ENCODE measurements at places on chromosomes 13 and 19.

- DNase-seq = no peak
These were observed 117.1 kb upstream of the TSC22D1 start for GRCh38 chr13:44693156-44693764.

- DNase-seq = no peak
These were observed 7.7 kb downstream of the DZIP1 start for GRCh38 chr13:95636853-95637252.

GRCh38 chr13:21973437-21974125 is 302.7 kb downstream of the FGF9 start:
- DNase-seq = no peak

DNA sequence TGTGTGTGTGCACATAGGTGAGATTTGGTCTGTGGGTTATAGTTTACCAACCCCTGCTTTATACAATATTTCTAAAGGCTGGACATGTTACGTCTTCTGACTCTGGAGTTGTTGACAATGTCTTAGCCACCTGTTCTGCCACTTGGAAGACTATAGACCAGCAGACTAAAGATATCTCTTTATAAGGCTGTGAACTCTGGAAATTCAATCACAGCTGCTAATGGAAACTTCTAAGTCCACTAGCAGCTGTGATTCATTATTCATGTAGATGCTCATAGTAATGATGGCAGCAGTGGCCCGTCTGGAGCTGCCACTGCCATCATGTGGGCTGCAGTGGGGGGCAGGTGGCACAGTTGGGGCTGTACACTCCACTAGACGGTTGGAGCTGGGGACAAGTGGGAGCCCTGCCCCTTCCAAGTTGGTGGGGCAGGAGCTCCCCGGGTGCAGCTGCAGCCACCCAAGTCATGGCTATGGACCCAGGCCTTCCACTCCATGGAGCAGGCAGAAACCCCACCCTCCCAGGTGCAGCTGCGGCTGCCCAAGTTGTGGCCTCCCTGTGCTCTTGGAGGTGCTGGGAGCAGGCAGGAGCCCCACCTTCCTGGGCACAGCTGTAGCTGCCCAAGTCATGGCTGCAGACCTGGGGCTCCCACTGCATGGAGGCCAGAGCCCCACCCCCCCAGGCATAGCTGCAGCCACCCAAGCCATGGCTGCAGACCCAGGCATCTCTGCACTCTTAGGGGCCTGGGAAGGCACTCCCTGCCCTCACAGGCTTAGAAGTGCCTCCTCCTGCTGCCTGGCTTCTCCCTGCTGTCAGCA is 8.8 kb downstream of the IGFL4 start:
- DNase-seq = no peak

- no peak for DNase-seq
These were observed 11.3 kb upstream of the PLA2G4C start for GRCh38 chr19:48121909-48122371.

- DNase-seq = no peak
These were observed 35.1 kb downstream of the ELF1 start for GRCh38 chr13:40983725-40984667.

DNA sequence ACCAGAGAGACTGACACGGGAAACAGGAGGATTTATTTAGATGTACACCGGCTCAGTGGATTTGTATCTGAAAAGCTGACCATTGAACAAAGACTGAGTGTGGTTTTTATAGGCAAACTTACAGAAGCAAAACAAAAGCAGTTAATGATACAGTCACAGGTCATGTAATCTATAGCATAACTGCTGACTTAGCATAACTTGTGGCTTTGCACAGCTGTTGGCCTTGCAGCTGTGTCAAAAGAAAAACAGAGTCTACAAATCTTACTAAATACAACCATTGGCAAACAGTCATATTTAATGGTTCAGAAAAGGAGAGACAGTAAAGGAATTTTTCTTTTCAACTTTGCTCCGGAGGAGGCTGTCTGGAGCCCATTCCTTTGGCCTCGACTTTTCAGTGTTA is 2.3 kb upstream of the ILF3 start:
- DNase-seq = no peak

DNA sequence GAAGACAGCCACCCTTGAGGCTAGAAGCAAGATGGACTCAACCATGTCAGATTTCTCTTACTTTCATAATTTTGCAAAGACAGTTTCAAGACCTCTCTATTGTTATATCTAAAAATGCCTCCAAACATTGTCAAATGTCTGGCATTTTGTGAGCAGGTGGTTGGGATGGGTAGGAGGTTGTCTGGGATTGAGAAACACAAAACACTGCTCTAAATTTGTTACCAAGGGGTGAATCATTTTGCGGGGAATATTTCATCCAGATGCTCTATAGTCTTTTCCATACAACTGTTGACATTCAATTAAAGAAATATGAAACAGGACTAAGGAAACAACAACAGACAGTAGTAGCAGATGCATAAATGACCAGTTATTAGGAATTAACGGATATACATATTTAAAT is 208.2 kb downstream of the ITGBL1 start:
- DNase-seq = no peak

GRCh38 chr19:46371371-46371901 is 24.5 kb downstream of the PPP5C start:
- DNase-seq = no peak

- peak; percentile 46 for DNase-seq
These were observed 30.5 kb downstream of the ZSWIM4 start for GRCh38 chr19:13825489-13826441.

GRCh38 chr19:23855676-23856075 is 59.0 kb upstream of the ZNF726 start:
- no peak for DNase-seq

GRCh38 chr19:1243768-1244692 is 2.5 kb downstream of the ATP5F1D start:
- DNase-seq = peak; percentile 85

- peak; percentile 69 for DNase-seq
These were observed 10.0 kb downstream of the COL5A3 start for GRCh38 chr19:10000171-10000826.

DNA sequence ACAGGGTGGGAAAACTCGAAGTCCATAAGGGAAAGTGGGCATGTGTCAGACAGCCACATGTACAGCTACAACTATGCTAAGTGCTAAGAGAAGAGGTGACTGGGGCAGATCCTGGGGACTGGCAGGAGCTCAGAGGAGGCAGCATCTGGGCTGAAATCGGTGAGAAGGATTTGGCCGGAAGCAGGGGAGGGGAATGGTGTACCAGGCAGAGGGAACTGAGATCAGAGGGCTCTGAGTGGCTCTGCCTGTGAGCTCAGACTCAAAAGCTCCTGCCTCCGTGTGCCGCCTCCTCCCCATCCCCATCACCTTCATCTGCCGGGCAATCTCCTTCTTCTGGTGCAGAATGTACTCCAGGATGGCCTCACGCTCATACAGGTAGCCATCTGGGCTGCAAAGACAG is 21.8 kb downstream of the NOSIP start:
- no peak for DNase-seq

DNA sequence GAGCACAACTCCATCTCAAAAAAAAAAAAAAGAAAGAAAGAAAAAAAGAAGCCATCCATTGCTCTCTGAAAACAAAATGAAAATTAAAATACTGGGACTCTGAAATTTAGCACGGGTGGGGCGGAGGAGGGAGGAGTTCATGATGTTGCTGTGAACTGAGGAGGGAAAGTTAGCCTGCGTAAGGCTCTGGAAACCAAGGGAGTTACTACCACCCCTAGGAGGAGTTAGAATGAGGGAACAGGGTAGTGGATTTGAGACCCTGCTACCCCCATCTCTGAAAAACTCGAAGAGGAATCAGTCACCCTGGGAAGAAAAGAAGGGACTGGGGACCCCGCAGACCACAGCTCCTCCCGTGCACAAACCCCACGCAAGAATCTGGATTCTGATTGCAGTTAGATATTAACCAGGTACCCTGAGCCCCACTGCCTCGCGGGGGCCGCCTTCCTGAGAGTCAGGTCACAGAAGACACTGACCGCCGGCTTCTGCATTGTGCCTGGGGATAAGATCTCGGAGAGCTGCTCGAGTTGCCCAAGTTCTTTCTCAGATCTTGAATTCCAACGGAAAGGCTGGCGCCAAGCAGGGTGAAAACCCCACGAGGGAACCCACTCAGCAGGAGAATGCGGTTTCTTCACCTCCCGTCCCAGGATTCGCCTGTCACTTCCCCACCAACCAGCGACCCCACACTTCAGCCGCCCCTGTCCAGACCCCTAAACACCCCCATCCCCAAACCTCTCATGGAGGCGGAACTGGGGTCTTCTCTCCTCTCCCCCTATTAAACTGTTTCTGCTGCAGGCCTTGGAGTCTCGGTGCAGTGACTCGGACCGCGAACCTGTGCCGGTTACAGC is 870 bp downstream of the ZNF442 start:
- DNase-seq = no peak
